NAMALWA (cell line): ENCODE measurements at places on chromosomes 4 and X.
A peak's percentile ranks its signal among the peaks of the same experiment; 100 is the strongest.

GRCh38 chr4:86006057-86006456 lies 353.8 kb downstream of the MAPK10 start:
- no peak for DNase-seq

GRCh38 chr4:57044996-57045395 lies 65.2 kb downstream of the IGFBP7 start:
- DNase-seq: no peak

GRCh38 chr4:185383451-185383850 lies 12.3 kb downstream of the LRP2BP start:
- no peak for DNase-seq

GRCh38 chrX:81957318-81957717 lies 755.4 kb downstream of the SH3BGRL start:
- DNase-seq: no peak

DNA sequence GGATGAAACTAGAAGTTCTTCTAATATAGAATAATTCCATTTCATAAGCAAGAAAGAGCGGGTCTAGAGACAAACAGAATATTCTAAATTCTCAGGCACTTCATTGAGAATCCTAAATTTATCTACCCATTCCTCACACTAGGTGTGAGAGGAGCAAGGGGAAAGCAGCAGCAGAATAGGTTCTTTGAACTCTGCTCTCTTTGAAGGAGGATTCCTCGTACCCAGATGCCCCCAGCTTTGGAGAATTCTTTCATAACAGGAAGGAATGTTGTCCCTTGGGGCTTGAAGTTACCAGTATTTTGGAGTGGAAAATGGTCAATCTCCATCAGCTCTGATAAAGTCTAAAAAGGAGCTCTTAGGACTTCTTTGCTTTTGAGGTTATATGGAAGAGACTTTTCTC lies 59.7 kb upstream of the RASGEF1B start:
- DNase-seq: no peak

DNA sequence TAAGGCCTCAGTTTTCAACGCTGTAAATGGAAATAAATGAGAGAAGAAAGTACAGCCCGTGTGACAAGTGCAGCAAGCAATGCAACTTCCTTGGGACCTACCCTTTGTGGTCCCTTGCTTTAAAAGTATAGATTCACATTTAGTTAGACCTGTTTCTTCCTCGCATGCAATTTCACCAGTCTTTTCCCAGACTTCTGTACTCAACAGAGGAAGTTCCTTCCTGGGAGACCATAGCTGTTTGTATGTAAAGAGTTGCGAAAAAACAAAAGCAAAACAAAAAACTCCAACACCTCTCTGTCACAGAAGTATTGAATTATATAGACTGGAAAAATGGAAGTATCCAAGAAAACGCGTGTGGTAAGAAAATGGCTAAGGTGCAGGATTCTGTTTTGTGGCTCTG lies 1.1 kb upstream of the IRF2 start:
- no peak for DNase-seq

GRCh38 chrX:143757375-143757774 lies 36.8 kb upstream of the SPANXN2 start:
- DNase-seq: no peak

GRCh38 chr4:93199492-93199891 lies 629.1 kb upstream of the ATOH1 start:
- peak; percentile 68 for DNase-seq

DNA sequence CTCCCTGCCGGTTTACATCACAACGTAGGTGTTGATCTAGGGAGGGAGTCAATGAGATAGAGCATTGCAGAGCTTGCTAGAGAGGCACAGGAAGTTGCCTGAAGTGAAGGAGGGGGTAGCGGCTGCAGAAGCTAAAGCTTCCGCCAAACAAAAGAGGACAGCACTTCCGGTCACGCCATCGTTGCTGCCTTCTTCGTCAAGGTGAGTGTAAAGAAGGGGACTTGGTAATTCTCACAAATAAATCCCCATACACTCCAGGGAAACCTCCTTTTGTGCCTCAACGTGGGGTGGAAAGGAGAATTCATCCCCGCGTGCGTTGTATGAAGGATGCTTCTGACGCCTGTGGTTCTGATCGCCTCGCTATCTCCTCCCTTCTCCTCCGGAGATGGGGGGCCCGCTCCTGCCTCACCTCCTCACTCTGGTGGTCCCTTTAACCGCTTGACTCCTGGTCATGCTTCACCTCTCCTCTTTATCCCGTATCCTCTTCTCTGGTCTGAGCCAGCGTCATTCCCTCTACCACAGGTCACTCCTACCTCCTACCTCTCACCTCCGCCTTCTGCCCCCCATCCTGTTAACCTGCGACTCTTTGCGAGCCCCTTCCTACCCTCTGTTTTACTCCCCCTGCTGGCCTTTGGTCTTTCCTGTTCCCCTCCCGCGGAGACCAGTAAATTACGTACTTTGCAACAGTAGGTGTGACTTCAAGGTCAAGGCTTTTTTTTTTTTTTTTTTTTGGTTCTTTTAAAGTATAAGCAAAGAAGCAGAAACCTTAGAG lies 59.9 kb downstream of the GSPT2 start:
- DNase-seq: peak; percentile 85

DNA sequence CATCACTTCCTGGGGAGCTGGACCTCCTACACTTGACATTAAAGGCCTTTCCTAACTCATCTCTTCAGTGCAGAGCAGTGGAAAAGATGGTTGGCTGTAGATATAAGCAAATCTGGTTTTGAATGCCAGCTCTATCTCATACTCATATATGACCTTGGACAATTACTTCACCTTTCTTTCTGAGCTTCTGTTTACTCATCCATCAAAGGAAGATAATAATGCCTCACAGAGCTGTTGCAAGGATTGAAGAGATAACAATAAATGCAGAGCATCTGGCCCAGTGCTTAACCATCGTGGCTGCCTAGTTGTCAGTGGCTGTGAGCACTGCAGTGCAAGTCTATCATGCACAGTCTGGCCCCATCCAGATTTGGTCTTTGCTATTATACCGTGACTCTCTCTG lies 148.1 kb upstream of the EOLA2 start:
- no peak for DNase-seq

- DNase-seq: no peak
Observed at GRCh38 chrX:18596096-18596495, 75.8 kb downstream of the RS1 start.

DNA sequence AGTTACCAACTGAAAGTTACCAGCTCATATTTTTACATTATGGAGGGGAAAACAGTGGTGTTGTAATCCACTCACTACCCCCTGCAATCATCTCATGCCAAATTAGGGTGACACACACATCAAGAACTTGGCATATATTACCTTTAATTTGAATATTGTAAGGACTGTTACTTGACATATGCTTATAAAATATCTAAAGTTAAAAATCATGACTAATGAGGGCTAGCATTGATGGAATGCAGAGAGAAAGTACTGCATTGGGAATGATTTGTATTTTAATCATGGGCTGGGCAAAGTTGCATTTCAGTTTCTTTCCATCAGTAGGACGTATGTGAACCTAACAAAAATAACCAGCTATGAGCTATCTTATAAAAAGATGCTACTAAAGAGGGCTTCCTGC lies 517.5 kb upstream of the GRIA3 start:
- DNase-seq: no peak

DNA sequence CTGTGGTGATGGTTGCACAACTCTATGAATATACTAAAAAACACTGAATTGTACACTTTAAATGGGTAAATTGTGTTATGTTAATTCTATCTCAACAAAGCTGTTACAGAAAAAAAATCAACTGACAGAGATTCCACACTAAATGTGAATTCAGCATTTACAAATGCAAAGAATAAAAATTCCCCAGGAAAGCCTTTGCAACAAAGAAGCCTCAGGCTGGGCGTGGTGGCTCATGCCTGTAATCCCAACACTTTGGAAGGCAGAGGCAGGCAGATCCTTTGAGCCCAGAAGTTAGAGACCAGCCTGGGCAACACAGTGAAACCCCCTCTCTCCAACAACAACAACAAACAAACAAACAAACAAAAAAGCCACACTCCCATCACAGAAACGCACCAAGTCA lies 8.9 kb downstream of the BCLAF3 start:
- DNase-seq: no peak

GRCh38 chr4:1654216-1654955 lies 29.7 kb downstream of the FAM53A start:
- DNase-seq: no peak

GRCh38 chr4:103204111-103204510 lies 6.0 kb upstream of the CENPE start:
- DNase-seq: peak; percentile 47

DNA sequence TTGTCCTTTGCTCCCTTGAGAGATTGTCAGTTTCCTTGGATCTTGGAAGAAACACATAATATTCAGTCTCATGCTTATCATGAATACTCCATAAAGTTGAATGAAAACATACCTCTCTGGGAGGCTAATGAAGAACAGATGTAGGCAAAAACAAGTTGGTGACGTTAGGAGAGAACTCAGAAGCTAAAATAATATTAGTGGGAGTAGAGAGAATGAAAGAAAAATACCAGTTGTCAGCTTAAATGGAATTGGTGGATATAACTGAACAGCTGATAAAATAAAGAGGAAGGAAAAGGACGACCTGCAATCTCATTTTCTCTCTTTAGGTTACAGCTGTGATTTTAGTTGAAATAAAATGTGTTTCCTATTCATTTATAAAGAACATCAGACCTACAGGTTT lies 124.8 kb downstream of the SNCA start:
- no peak for DNase-seq

DNA sequence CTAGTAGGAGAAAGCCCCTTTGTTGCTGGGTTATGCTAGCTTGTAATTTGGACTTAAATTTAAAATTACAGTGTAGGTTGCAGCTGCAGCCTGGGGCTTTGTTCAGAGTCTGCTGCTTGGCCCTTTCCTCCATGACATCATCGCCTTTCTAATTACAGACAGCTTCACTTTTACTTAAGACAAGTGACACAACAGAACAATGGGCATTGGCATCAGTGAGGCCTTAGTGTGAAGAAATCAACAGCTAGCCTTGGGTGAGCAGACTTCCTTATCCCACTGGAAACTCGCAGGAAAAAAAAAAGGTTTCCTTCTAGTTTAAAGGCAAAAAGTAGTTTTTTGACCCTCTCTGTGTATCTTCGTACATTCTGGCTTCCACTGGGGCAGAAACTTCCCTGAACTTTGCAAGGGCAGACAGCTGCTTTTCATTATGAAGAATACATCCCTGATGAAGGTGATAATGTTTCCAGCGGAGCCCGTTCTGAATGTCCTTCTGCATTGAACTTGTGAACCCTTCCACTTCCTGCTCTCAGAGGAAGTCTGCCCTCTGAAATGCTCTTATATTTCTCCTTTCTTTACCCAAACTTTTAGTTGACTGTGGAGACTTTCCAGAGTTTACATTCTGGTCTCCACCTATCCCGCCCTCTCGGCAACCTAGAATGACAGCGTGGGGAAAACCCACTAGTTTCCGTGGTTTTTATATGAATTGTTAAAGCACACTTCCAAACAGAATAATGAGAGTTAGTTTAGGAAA lies 123.2 kb upstream of the FAM9C start:
- peak; percentile 8 for DNase-seq

DNA sequence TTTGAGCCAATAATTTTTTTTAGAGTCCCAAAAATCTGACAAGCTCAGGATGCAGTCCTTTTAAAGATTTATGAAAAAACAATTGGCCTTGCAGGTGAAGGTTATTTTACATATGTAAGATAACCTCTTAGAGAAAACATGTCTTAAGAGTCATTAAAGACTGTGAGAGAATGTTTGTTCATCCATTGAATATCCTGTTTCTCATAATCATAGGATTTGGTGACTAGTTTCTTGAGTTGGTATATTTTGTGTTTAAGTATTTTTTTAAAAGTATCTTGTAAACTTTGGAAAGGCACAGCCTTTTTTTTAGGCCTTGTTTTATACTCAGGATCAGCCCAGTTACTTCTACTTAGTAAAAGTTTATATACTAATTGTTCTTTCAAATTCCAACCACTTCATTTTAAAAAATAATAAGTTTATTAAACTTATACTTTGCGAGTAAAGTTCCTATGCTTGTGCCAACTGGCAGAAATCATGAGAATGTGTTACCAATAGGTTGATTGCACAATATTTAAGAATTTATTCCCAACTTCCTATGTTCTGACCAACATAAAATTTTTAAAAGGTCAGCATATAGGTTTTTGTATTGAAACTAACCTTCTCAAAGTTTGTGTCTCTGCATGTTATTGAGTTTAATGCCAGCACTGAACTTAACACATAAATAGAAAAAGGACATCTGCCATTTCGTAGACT lies 40.0 kb upstream of the ARSJ start:
- no peak for DNase-seq
